HepG2 (cell line): ENCODE measurements at places on chromosomes 6 and 20.

DNA sequence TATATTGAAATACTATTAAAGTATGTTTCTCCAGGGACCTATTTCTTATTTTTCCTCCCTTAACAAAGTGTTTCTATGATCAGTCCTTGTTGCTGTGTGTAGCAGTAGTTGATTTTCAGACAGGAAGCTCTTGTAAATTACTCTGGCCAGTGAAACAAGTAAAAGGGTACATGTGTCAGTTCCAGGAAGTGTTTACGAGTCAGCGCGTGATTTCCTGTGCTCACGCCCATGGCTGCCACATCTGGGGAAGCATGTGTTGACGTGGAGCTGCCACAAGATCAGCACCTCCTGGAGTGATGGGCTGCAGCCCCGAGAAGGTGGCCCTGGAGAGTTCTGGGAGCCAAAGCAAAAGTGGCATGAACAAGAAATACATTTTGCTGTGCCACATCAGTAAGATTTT is 38.6 kb upstream of the GGTLC1 start:
- DNase-seq, result no peak

DNA sequence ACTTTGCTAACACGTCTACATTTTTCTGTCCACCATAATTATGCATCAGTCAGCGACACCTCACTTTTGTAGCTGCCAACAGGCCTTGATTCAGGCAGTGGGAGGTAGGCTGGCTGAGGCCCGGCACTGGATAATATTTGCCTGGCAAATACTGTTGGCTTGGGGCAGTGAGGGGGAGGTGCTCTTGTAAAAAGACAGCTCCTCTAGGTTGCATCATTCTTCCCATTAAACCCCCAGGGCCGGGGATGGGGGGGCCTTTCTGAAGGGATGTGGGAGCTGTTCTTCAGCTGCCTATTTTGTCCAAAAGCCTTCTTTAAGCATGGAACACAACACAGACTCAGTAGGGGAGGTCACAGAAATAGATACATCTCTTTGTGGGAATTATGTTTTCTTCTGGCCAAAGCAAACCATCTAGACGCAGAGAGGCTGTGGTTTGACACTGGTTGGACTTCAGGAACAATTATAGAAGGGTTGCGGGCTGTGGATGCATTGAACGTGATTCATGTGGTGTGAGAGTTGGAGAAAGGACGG is 338.3 kb upstream of the NT5E start:
- DNase-seq, result no peak

GRCh38 chr6:13615792-13616120 is 621 bp downstream of the NOL7 start:
- DNase-seq, result no peak

GRCh38 chr6:164523087-164523654 is 786.2 kb downstream of the C6orf118 start:
- DNase-seq, result no peak

DNA sequence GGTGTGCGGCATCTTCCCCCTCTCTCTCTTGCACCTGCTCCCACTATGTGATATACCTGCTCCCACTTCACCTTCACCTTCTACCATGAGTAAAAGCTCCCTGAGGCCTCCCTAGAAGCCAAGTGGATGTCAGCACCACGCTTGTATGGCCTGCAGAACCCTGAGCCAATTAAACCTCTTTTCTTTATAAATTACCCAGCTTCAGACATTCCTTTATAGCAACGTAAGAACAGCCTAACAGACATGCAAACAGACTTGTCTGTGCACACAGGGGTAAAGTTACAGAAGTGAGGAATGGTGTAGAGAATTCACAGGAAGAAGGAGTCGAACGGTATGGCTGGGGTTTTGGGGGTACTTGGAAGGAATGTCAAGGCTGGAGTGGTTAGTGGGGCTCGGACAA is 14.8 kb upstream of the TGM2 start:
- no peak for DNase-seq
